ENCODE measurements at places on chromosomes 2 and 18. TPM values are rescaled to one million over a fixed set of nuclear protein-coding genes. Genes with fewer than 3 reads are reported as not detected.

MAB21L4 gene
- polyA plus RNA-seq, result not detected

VWA3B gene
- polyA plus RNA-seq, result 0.29 TPM

C18orf54 gene
- polyA plus RNA-seq, result 0.27 TPM

ANKRD30BL gene
- polyA plus RNA-seq, result not detected

PLCD4 gene
- 0.56 TPM for polyA plus RNA-seq

SERPINB4 gene
- 0.16 TPM for polyA plus RNA-seq

CELF4 gene
- 0.67 TPM for polyA plus RNA-seq

CIAO1 gene
- polyA plus RNA-seq, result 62.3 TPM

CDK15 gene
- 4.9 TPM for polyA plus RNA-seq

SMCHD1 gene
- 13.6 TPM for polyA plus RNA-seq

EIF5B gene
- polyA plus RNA-seq, result 31.9 TPM

SH3RF3 gene
- 1.2 TPM for polyA plus RNA-seq

PCARE gene
- polyA plus RNA-seq, result 0.01 TPM

PLB1 gene
- polyA plus RNA-seq, result 3.6 TPM

ERBB4 gene
- 0.25 TPM for polyA plus RNA-seq

NOSTRIN gene
- polyA plus RNA-seq, result 54.1 TPM

C2orf78 gene
- not detected for polyA plus RNA-seq

CHRND gene
- 0.03 TPM for polyA plus RNA-seq

VIT gene
- 23.6 TPM for polyA plus RNA-seq

LAMA3 gene
- polyA plus RNA-seq, result 20.8 TPM

EVX2 gene
- not detected for polyA plus RNA-seq

CXCR2 gene
- 8.1 TPM for polyA plus RNA-seq

DIPK1C gene
- 0.08 TPM for polyA plus RNA-seq

ZC3H6 gene
- 5.3 TPM for polyA plus RNA-seq

FBXO15 gene
- polyA plus RNA-seq, result 0.83 TPM

All from adipose tissue (tissue), 3 donors.